ENCODE measurements at places on chromosomes 6 and 20.

- DNase-seq = no peak
Measured at GRCh38 chr6:20952699-20953474, 418.6 kb downstream of the CDKAL1 start.

DNA sequence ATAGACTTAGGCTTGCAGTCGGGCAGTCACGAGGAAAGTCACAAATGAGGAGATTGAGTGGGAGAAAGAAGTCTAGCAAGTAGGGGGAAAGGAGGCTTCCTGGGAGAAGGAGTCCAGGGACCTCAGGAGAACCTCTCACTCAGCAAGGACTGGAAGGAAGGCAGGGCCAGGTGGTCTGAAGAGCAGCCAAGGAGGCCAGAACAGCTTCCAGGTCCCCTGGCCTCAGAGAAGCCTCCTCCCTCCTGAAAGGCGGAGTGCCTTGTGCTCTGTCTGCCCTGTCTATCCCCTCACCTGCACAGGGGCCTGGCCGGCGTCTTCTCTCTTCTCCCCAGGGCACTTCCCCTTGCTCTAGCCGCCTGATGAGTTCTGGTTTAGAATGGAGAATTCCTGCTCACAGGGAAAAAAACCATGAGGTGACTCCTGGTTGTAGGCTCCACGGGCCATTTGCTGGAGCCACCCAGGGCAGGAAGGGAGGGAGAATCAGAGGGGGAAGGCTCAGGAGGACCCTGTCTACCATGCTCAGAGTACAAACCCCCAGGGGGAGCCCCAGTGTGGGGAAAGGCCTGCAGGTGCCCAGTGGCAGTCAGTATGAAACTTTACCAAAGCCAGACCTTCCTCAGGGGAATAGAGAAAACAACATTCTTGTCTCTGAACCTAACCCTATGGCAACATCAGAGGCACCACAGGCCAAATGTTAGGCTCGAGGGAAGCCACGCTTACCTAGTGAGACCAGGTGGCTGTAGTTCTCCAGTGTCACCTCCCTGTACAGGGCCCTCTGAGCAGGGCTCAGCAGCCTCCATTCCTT is 11.2 kb downstream of the ZNF337 start:
- DNase-seq = no peak

GRCh38 chr6:89412071-89413005 is at the start of gene RRAGD:
Gene RRAGD, minus strand, starts transcription at chr6:89412273. Its CDS starts 280 bp downstream, at chr6:89411993.
- peak; percentile 17 for DNase-seq

DNA sequence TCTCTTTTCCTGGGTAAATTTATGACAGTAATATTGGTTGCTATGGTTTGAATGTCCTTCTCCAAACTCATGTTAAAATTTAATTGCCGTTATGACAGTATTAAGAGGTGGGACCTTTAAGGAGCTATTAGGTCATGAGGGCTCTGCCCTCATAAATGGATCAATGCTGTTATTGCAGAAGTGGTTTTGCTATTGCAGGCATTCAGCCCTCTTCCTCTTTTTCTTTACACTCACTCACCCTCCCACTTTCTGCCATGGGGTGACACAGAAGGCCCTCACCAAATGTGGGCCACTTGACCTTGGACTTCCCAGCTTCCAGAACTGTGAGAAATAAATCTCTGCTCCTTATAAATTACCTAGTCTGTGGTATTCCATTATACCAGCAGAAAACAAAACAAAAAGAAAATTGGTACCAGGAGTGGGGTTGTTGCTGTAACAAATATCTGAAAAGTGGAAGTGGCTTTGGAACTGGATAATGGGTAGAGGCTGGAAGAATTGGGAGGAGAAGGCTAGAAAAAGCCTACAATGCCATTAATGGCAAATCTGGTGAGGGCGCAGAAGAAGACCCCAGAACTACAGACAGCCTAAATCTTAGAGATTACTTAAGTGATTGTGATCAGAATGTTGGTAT is 24.8 kb upstream of the IGF2R start:
- DNase-seq = no peak

DNA sequence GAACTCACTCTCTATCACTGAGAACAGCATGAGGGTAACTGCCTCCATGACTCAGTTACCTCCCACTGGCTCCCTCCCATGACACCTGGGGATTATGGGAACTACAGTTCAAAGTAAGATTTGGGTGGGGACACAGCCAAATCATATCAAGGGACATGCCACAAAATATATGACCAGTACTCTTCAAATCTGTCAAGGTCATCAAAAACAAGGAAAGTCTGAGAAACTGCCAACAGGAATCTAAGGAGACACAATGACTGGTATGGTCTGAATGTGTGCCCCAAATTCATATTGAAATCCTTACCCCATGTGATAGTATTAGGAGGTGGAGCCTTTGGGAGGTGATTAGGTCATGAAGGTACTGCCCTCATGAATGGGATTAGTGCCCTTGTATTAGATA is 258.8 kb downstream of the TPBG start:
- no peak for DNase-seq

GRCh38 chr6:135568379-135568778 is 70.8 kb upstream of the AHI1 start:
- DNase-seq = no peak

GRCh38 chr6:56573624-56574023 is 69.1 kb downstream of the DST start:
- no peak for DNase-seq

DNA sequence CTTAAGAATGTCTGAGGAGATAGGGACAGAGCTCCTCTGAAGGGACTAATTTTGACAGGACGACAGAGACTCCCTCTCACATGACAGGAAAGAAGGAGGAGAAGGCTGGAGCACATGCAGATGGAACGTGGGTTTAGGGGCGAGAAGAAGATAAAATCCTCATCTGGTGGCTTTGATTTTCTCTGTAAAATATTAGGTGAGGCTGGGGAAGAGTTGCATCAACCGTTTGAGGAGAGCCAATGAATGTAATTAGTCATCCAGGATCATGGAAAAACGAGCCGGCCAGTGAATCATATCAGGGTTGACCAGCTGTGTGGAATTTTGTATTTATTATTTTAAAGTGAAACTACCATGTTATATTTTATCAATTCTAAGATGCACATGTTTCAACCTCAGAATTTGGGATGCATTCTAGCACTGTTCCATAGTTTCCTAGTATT is 46.9 kb upstream of the ADGRF4 start:
- no peak for DNase-seq

GRCh38 chr6:12750416-12750815 is 33.8 kb downstream of the PHACTR1 start:
- DNase-seq = no peak

GRCh38 chr20:18650224-18650623 is 62.4 kb downstream of the DTD1 start:
- no peak for DNase-seq

DNA sequence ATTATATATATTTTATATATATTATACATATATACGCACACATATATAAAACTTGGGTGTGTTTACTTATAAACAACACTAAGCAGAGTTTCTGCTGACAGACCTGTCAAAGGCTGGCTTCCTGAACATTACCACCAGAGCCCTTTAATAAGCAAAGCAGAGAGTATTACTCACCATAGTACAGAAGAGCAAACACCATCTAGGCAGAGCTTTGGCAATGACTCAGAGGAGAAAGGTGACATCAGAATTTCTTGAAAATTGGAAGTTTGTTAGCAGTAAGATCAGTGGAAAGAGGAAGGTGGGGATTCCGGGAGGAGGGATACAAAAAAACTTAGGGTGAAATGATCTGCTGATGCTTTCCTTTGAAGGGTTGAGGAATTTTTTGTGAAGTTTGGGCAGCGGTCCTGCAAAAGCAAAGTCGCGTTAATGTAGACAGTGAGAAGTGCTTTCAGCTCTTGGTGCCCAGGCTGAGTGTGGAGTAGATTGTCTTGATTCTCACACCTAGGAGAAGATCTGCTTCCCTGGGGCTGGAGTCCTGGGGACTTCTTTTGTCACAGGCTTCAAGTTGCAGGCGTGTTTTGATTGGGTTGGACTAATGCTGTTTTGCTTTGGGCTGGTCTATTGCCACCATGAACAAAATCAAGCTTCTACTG is 109.6 kb upstream of the BACH2 start:
- no peak for DNase-seq

DNA sequence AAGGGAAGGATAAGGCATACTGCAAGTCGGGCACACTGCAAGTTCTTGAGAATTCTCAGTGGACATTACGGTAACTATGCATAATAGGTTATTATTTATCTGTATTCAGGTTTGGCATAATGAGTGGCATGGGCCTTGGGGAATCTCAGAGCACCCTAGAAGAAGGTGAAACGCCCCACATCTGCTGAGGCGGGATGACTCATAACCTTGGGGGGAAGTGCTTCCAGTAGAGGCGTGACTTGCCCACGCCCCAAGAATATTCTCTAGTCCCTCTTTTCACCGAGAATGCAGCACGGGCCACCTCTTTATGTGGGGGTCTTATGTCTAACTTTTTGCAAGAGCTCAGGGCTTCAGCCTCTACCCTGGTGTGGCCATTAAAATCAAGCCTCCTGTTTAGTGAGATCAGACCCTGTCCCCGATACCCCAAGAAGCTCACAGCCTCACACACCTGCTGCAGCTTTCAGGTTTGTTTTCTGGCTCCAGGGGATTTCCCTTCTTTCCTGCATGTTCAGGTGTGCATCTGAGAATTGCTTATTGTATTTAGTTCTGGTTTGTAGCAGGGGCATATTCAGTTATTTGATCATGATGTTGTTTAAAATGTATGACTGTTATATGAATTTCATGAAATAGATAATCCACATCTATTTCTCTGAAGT is 19.1 kb downstream of the ZFP64 start:
- no peak for DNase-seq

- DNase-seq = no peak
Measured at GRCh38 chr6:110357298-110357663, 868 bp downstream of the METTL24 start.

- no peak for DNase-seq
Measured at GRCh38 chr6:155190677-155191076, 73.1 kb upstream of the CLDN20 start.

DNA sequence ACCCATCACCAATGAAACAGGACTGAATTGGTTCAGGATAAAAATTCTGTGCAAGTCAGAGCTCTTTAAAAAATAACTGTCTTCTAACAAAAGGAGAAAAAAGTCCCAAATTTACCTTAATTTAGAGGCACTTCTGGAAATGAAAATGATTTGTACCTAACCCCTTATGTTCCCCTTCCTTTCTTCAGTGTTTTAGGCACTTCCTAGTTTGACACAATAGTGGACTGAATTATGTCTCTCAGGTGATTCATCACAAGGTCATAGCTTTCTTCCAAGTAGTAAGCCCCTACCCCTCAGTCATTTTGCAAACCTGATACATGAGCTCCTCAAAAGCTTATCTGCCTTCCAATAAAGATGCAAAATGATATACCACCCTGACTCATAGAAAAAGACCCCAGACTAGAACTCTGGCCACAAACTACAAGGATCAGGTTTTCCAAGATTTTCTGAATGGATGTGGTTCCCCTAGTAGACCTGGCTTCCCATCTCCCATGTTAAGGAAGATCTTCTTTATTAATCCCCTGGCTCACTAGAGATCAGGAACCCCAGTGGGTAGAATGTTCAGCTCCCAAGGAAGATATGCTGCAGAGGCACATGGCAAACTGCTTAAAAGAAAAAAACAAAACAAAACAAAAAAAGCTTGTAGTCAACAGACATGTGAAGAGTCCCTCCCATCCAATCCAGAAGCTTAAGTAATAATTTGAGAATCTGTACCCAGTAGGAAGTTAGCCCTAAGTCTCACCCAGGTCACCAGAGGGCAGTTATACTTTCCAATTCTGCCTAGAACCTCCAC is 3.6 kb downstream of the PPP1R10 start:
- no peak for DNase-seq

DNA sequence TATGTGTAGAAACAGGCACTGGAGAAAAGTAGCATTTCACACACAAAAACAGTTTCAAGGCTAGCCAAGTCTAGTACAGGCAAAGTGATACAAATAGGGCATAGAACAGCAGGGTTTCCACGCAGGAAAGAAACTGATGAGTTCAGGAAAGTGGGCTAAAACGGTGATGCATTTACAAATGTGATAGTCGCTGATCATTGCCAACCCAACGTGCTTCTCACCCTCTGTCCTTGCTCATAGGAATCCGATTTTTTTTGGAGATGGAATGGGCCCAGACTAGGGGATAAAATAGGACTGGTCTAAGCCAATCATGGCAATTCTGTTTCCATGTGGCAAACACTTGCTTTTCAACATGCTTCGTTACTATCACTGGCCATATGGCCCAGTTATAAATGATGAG is 536.6 kb downstream of the PRKN start:
- DNase-seq = no peak

GRCh38 chr6:29731281-29731680 is 8.0 kb downstream of the HLA-F start:
- DNase-seq = no peak

GRCh38 chr6:76702187-76702586 is 629.7 kb upstream of the IMPG1 start:
- DNase-seq = no peak

GRCh38 chr6:1542764-1543163 is 67.0 kb upstream of the FOXC1 start:
- no peak for DNase-seq

Measured in cortex of kidney (tissue), 1 donor.